ENCODE measurements at places on chromosomes 1 and 21.

- DNase-seq, result peak; percentile 65
These were observed 499.6 kb upstream of the B3GALT2 start for GRCh38 chr1:193685986-193686385.

DNA sequence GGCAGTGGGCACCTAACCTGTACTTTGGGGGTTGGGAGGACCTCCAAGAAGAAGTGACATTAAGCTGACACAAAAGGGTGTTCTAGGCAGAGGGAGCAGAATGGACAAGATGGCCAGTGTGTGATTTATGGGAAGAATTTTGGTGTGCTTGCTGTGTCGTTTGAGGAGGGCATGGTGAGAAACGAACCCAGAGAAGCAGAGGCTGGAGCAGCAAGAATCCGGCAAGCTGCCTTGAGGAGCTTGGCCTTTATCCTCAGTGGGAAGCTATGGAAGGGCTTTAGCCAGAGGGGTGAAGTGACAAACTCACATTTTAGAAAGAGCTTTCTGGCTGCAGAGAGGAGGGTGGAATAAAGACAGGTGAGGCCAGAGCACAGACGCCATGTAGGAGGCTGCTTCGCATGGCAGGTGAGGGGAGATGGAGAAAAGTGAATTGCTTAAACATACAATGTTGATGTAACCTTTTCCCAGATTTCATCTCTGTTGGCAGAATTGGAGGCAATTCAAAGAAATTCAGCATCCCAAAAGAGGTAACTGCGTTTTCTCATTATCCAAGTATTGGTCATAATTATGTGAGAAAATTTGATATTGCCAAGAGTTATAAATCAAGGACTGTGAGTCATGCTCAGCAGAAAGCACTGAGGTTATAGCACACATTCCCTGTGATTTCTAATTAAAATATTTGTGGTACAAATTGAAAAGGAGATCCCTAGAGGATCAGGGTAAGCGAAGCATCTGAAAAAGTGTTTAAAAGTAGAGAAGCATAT lies 26.5 kb downstream of the TRIM45 start:
- no peak for DNase-seq

- no peak for DNase-seq
These were observed 113.9 kb downstream of the ZBTB18 start for GRCh38 chr1:244165021-244165420.

GRCh38 chr1:201020721-201021629 lies 2.5 kb downstream of the KIF21B start:
- DNase-seq, result peak; percentile 47

- peak; percentile 38 for DNase-seq
These were observed 6.1 kb downstream of the NUP210L start for GRCh38 chr1:154148807-154149206.

DNA sequence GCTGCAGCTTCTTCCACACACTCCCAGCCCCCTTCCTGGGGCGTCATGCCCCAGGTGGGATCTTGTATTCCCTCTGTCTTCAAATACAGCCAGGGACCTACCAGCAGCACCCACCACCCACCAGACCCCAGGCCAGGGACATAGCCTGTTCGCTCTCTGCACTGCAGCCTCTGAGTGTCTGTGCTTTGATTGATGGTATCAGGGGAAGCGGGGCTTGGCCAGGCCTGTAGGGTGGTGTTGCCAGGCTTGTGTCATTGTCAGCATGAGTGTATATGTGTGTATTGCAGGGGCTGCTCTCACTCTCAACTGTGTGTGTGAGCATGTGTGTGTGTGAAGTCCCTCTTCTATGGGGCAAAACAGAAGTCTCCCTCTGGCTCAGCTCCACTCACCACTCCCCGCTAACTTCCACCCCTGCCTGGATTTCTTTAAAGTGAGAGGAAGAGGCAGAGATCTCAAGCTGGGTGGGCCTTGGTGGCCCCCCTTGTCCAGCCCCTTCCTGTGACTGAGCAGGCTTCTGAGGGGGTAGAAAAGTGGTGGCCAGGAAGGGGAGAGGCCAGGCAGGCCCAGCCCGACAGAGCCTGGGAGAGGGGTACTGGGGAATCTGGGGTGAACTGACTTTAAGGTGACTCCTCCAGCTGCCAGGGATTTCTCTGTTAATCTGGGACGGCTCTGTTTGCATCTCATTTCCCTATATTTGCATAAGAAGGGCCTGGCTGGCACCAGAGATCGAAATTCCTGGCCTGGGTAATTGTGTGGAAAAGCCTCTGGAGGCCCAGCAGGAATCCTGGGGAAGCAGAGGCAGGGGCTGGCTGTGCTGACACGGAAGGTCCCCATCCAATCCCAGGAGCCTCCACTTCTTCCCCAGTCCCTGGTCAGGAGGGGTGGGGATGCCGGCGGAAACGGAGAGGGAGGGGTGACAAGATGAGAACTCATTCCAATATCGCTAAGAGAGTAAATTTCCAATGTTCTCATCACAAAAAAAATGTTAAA lies 18.6 kb upstream of the ADGRB2 start:
- DNase-seq, result no peak

GRCh38 chr1:203361945-203362719 lies 11.2 kb upstream of the FMOD start:
- no peak for DNase-seq

DNA sequence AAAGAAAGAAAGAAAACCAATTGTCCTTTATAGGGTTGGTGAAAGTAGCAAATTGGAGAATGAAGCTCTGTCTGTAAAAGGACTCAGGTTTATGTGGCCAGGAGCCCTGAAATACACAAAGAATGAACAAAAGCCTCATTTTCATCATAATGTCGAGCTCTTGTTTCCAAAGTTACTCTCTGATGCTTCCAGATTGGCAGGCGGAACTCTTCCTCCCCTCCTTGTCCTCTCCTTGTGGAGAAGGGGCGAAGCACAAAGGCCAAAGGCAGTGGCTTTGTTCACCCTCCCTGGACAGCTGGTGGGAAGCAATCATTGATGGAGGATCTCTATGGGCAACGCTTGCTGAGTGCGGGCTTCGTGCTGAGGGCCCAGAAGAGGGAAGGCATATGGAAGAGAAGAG lies 5.6 kb downstream of the CA6 start:
- no peak for DNase-seq

GRCh38 chr1:184531296-184531695 lies 144.5 kb downstream of the C1orf21 start:
- DNase-seq, result no peak

DNA sequence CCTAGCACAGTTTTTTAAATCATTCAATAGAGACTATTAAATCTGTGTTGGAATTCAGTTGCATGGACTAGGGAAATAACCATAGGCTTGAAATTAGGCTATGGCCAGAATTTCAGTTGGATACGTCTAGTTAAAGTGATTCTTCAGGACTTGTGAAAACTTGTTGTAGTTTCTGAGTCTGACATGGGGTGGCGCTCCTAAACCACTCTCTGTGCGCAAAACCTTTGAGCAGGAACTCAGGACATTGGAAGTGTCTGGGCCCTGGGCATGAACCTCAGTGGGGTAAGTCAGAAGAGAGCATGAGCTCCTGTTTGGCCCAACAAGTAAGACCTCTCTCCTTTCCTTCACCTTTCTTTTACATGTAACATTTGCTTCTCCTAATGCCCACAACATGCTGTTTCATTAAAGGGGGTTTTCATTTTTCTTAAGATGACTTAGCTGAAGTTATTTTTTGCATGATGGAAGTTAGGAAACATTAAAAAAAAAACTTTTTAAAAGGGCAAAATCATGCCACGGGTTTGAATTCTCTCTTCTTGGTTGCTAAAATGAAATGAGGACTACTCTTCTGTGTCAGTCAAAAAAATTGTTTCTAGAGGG lies 17.1 kb upstream of the CCDC190 start:
- peak; percentile 22 for DNase-seq

DNA sequence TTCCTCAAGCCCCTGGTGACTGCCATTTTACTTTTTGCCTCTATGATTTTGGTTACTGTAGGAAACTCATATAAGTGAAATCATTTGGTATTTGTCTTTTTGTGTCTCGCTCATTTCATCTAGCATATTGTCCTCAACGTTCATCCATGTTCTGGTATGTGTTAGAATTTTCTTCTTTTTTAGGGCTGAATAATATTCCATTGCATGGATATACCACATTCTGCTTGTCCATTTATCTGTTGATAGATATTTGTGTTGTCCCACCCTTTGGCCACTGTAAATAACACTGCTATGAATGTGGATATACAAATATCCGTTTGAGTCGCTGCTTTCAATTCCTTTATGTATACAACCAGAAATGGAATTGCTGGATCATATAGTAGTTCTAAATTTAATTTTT lies 4.5 kb upstream of the GALNT2 start:
- DNase-seq, result no peak

GRCh38 chr1:173639102-173639501 lies 4.0 kb downstream of the TEX50 start:
- no peak for DNase-seq

- peak; percentile 76 for DNase-seq
These were observed 548 bp upstream of the CDC20 start for GRCh38 chr1:43358121-43358745.

GRCh38 chr1:41638086-41639024 lies 153.9 kb upstream of the EDN2 start:
- DNase-seq, result no peak

GRCh38 chr1:172959571-172959970 lies 91.2 kb downstream of the TNFSF18 start:
- DNase-seq, result no peak

DNA sequence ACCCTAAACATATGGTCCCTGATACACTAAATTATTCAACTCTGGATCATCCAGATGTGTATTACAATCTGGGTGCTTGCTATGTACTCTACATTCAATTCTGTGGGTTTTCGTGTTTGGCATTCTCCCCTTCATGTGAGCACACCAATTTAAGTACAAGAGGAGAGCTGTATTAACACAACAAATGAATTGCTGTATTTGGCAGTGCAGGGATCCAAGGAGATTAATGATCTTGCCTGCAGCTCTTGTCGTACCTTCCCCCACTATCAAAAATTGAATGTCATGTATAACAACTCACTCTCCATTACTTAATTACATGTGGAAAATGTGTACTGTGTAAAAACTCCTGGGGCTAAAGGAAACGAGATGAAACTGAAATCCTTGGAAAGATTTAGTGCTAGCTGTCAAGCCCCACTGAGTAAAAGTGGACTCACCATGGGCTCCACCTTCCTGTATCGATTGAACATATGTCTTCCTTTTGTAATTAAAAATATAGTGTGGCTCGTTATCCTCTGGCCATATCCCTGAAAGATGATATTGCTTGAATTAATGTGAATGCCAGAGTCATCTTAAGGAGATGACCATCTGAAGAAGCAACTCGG lies 172.2 kb upstream of the L1TD1 start:
- DNase-seq, result no peak

- DNase-seq, result no peak
These were observed 132.5 kb downstream of the SYT14 start for GRCh38 chr1:210070531-210070930.

DNA sequence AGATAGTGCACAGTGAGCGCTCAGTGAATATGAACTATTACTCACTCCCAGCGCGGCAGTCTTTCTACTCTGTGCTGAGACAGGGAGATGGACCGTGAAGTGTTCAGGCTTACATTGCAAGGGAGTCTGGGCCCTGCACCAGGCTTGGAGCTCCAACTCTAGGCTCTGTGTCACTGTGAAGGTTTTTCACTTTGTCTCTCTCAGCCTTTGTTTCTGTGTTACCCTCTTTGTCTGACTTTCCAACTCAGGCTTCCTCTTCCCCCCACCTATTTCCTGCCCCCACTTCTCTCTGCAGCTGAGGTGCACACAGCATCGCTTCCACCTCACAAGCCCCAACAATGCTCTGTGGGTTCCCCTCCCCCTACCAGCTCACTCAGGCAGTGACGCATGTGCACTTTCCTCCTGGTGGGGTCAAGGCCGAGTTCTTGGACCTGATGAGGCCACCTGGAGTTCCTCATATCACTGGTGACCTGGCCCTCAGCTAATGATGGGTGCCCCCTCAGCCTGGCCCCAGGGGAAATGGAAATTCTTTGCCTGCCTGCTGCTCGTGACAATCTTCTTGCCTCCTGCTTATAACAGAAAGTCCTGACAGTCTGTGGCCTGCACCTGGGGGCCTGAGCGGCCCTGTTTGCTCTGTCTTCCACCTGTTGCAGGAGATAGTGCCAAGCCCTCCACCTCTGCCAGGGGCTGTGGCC lies 1.1 kb upstream of the LCK start:
- peak; percentile 71 for DNase-seq

DNA sequence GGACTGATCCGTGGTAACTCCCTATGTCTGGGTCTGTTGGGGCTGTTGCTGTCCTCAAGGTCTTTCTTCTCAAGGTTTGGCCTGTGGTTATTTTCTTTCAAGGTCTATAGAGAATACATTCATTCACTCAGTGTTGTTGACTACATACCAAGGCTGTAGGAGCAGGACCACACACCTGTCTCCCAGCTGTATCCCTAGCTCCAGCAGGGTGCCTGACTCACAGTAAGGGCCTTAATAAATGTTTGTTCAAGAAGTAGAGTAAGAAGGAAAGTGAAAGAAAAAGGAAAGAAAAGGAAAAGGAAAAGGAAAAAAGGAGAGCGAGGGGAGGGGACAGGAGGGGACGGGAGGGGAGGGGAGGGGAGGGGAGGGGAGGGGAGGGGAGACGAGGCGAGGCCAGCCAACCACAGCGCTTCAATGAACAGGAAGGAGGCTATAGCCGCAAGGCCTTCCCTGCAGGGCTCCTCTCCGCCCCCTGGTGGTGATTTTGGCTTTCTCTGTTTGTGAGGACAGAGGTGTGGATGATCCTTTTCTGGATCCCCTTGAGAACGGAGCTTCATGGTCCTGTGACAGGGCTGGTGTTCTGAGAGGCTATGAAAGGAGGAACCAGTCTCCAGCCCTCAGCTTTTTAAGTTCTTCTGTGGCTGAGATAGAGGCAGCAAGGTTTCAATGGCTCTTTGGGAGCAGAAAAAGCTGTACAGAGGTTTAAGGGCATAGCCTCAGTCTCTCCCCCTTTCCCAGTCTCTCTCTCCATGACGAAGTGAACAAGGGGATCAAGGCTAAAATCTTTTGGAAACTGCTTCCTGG lies 30.6 kb upstream of the LCE5A start:
- peak; percentile 39 for DNase-seq

- no peak for DNase-seq
These were observed 523.6 kb downstream of the SMYD3 start for GRCh38 chr1:245983294-245983967.

GRCh38 chr1:99177465-99177864 lies 86.8 kb upstream of the PLPPR4 start:
- peak; percentile 16 for DNase-seq

GRCh38 chr1:43121256-43121900 lies 50.7 kb downstream of the EBNA1BP2 start:
- DNase-seq, result no peak

DNA sequence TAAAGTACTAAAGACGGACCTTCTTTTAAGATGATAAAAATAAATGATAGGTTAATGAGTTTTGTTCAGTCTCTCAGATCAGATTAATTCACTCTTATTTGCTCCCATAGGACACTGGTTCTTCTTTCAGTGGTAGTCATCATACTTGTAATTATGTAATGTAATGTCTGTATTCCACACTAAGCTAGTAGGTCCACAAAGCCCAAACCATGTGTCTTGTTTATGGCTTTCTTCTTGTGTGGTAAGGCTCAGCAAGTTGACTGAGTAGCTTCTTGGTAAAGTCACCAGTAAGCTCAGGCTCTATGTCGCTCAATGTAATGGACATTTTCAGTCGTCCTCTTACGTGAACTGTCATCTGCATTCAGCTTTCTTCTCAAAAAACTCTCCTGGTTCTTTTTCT lies 2.5 kb downstream of the LYPLAL1 start:
- DNase-seq, result no peak

- DNase-seq, result no peak
These were observed 59.5 kb upstream of the LAPTM5 start for GRCh38 chr1:30817077-30817438.

- DNase-seq, result no peak
These were observed 307.5 kb downstream of the ZP4 start for GRCh38 chr1:237583270-237583669.

GRCh38 chr1:238833919-238834318 lies 552.4 kb upstream of the CHRM3 start:
- DNase-seq, result no peak
